ENCODE measurements at places on chromosomes 13 and 19. TPM values are rescaled to one million over a fixed set of nuclear protein-coding genes. Genes with fewer than 3 reads are reported as not detected.

Gene POU2F2
- 39.6 TPM for total RNA-seq

Gene FAM83E
- total RNA-seq, result 5.5 TPM

Gene ANKRD24
- total RNA-seq, result 4.2 TPM

Gene MBNL2
- 22.7 TPM for total RNA-seq

Gene ZNF570
- total RNA-seq, result 9.2 TPM

Gene PPAN
- total RNA-seq, result 52.7 TPM

Gene THSD1
- 0.19 TPM for total RNA-seq

Gene PET100
- 101 TPM for total RNA-seq

Gene MYADM
- 89.8 TPM for total RNA-seq

Gene BRME1
- 5.1 TPM for total RNA-seq

Gene SLC10A2
- total RNA-seq, result not detected
